Fibroblast of lung (primary cell): ENCODE measurements at places on chromosomes 6 and 20.
A peak's percentile ranks its signal among the peaks of the same experiment; 100 is the strongest.

DNA sequence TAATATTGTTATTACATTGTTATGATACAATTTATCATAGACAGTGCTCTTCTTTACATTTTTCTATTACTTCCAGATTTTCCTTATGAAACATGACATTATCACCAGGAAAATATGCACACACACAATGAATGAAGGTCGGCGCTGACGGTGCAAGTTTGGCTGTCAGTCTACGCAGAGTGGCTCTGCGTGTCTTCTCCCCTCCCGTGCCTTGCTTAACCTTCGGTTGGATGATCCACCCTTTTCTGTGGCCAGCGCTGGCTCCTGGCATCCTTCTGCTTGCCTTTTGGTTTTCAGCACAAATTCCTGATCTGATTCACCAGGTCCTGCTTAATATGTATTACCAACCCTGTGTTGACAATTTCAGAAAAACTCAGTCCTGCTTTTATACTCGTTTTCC is 157.4 kb downstream of the TSHZ2 start:
- no peak for DNase-seq

DNA sequence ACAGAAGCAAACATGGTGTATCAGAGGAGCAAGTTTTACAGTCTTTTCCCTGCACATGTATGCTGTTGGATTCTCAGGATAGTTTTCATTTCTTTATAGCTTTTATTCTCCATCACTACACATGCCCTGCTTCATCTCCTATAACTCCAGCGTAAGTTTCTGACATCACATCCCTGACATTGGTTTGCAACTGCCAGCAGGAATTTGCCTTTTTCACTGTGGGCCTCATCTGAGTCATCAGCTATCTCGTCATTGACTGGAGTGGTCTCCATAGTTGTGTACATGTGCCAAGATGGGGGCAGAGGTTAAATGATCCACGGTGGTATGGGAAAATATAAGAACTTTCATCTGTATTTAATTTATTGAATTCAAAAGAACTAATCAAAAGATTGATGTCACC is 96.7 kb downstream of the SLX4IP start:
- DNase-seq, result peak; percentile 87

- DNase-seq, result peak; percentile 14
Observed at GRCh38 chr6:150409576-150410066, 40.8 kb downstream of the IYD start.

- DNase-seq, result peak; percentile 63
Observed at GRCh38 chr6:33206864-33207551, 1.3 kb upstream of the RING1 start.

DNA sequence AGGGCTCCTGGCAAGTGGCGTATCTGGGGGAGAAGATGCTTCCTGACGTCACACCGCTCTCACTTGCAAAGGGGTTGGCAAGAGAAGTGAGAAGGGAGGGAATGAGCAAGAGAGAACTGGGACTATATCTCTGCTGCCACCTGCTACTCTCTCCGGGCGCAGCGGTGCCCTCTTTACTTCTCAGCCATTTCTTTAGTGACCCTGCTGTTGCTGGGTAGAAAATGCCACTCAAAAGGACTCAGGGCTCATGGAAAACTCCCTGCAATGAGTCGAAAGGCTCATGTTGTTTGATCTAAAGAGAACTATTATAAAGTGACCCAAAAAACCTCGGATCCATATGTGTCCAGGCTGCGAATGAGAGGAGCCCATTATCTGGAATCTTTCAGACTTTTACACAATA is 401.8 kb downstream of the SAMD5 start:
- no peak for DNase-seq

DNA sequence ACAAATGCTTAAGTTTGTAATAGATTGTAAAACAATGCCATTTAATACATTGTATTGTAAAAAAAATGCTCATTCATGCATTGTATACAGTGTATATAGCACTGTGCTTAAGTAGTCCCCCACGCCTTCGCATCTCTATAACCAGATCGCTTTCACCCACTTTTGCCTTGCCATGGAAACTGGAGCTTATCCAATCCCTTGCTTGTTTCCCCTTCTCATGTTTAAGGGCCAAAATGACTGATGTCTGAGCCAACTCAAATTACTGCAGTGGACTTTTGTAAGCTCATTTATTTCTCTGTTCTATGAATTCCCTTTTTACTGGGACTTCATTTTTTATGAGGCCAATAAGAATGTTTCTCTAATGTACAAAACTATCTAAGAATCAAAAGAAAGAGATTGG is 730.9 kb upstream of the GJE1 start:
- DNase-seq, result peak; percentile 19

DNA sequence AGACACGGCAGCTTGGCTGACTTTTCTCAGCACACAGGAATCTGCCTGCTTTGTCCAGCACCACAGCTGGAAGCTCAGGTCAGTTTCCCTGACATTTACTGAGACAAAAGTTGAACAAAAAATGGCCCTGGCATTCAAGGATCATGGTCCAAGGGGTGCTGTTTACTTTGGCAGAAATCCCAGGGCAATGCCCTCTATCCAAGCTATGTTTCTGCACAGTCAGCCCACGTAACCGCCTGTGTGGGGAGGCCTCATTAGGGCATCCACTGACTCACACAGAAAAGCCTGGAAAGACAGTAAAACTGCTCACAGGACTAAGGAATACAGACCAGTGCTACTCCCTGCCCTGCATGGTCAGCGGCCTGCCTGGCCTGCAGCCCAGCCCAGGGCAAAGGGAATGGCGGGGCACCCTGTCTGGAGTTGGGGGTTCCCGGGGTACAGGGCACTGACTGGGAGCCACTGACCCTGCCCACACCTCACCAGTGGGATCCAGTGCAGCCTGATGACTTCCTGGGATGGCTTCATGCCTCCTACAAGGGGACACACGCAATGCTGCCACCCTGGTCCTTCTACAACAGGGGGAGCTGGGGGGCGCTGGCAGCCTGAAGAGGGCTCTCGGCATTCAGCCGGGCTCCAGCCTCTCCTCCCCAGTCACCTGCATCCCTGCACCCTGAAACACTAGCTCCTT is 77.1 kb downstream of the NINL start:
- peak; percentile 86 for DNase-seq

- no peak for DNase-seq
Observed at GRCh38 chr6:34084591-34085290, 61.1 kb downstream of the GRM4 start.

GRCh38 chr6:7479801-7480266 is 61.6 kb upstream of the DSP start:
- DNase-seq, result peak; percentile 16

DNA sequence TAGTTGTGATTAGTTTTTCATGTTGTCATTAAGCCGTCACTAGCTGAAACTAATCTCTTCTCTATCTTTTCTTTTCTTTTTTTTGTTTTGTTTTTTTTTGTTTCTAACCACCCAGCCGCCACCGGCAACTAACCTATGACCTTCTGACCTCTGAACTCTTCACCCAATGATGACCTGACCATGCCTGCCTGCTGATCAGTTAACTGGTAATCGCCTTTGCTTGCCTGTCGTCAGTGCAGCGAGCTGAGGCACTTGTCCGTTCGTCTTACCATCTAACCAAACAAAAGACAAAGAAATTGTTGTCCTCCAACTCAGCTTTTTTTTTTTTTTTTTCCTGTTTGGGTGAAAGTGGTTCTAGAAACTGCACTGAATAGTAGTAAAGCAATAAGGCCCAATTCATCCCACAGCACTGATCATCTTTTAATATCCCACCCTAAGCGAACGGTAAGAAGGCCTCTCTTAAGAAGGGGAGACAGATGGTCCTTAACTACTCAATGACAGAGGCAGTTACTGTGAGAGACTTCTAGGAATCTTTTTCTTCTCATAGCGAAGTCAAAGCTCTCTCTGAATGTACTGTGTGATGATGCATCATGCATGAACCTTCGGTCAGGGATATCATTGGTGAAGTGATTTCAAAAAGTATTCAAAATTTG is 156.2 kb downstream of the QKI start:
- no peak for DNase-seq

- DNase-seq, result peak; percentile 37
Observed at GRCh38 chr20:49635166-49635565, 67.2 kb upstream of the PTGIS start.

- no peak for DNase-seq
Observed at GRCh38 chr20:34099675-34100074, 12.4 kb downstream of the EIF2S2 start.

DNA sequence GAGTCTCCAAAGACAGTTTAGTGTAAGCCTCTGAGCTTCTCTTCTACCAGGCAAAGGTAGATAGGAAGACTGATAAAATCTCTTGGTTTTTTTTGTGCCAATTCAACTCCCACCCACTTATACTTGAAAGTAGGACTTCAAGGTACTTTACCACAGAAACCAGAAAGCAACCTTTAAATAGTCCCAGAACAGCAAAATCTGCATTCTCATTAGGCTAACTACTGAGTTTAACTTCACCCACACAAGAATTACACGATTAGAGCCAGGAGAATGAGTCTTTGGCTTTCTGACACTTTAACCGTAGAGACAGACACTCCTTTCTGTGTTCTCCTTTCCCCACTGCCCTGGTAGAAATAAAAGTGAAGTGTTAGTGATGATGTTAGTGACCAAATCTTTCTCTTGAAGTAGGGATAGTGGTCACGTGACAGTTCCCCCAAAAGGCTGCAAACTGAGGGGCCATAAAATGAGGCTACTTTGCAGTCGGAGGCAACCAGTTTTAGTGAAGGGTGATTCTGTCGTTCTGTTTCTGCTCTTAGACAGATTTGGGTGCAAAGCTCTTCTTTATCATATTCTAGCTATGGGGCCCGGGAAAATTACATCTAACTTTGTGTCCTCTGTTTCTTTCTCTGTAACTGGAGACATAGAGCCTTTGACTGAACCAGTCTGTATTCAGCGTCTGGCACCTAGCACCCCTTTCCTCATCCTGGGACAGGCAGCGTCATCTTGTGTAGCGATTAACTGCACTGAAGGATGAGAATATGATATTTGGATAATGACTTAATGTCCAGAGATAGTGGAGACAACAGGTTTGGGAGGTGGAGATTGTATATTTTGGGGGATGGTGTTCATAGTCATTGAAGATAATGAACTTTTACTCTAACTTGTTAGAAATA is 206.4 kb upstream of the CITED2 start:
- DNase-seq, result no peak

DNA sequence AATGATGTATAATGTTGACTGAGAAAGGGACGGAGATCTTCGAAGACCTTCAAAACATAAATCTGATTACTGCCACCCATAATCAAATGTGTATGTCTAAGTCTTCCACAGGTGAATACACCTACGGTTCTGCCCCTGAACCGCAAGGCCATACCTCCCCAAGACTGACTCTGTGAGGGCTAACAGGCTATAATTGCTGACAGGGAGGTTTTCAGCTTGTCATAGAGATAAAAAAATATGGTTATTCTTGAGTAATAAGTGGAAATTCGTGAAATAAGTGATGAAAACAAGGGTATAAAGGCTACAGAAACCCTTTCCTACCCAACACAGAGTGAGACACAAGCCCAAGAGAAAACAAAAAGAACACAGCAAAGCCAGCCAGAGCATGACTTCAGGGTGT is 188.9 kb downstream of the ATXN1 start:
- no peak for DNase-seq

- no peak for DNase-seq
Observed at GRCh38 chr20:25047766-25048165, 10.2 kb downstream of the ACSS1 start.

DNA sequence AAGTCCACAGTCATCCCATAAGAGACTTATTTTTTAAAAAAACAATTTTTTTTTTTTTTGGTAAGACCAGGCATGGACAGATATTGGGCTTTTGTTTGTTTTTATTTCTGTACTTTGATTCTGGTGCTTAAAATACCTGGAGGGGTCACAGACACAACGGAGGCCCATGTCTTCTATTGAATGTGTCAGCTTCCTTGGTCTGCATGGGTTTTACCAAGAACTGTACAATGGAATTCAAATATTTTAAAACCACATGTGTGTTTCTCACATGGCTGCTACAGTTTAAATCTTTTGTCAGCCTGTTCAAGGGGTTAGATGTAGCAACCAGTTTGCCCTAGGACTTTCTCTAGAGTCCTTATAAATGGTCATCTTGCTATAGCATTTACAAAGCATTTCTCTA is 139.8 kb downstream of the SOX4 start:
- DNase-seq, result peak; percentile 67

DNA sequence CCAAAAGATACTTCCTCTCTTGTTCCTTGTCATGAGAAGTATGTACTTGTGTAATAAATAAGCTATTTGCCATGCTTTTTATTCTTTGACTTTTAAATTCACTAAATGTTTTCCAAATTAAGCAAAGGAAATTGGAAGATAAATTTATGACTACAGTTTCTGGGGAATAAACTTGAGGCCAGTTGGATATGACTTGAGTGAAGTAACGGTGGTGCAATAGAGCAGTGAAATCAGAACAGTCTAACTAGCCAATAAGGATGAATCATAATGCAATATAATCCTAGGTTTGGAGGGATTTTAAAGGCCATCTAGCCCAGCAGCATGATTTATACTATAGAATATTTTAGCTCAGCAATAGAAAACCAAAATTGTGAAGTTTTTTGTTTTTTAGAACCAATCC is 183.8 kb upstream of the TCF21 start:
- peak; percentile 67 for DNase-seq

DNA sequence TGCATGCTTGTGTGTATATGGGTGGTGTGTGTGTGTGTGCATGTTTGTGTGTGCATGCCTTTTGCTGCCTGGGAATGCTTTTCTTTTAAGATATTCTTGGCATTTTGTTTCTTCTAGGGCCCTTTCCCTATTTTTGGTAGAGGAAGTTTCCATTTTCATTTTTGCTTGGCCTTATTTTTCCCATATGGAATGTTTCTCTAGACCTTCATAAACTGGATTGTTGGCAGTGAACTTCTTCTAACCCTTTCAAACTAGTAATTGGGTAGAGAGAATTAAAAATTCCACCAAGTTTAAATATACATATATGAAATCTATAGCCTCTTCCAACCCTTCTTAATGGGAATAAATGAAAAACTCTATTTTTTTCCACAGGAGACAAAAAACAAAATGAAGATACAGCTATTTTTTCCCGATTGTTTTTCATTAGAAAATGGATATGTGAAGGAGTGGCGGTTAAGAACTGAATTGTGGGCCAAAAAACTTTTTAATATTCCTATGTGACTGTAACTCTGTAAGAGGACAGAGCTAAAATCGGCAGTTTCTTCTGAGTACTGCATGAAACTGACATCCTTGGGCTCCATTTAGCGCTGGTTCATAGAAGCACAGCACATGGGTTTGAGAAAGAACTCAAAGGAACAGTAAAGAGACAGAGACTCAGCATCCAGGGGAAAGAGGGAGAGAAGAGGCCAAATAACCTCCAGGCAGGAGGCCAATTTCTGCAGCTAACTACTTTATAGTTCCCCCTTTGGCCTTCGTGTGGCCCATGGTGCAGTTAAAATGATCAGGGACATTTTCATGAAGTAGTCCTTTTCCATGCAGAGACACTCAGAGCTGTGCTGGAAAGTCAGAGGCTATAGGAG is 102.1 kb downstream of the TMEM170B start:
- no peak for DNase-seq

DNA sequence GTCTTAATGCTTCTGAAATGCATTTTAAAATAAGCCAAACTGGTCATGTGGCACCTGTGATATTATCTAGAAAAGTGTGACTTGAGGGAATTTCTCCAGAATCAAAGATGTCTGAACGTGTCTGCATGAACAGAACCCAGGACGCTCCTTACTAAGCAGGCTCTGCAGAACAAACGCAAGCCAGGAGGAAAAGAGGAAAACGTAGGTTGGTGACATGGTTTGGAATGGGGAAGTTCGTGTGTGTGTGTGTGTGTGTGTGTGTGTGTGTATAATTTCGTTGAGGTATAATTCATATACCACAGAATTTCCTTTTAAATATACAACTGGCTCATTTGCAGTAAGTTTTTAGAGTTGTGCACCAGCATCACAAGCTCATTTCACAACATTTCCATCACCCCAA is 200.5 kb upstream of the FOXQ1 start:
- no peak for DNase-seq
